ENCODE measurements at places on chromosomes 13 and 19.

GRCh38 chr13:22703601-22704209 is 477.1 kb upstream of the SGCG start:
- no peak for DNase-seq

GRCh38 chr19:40147693-40148347 is 43.4 kb upstream of the MAP3K10 start:
- DNase-seq, result peak; percentile 68

DNA sequence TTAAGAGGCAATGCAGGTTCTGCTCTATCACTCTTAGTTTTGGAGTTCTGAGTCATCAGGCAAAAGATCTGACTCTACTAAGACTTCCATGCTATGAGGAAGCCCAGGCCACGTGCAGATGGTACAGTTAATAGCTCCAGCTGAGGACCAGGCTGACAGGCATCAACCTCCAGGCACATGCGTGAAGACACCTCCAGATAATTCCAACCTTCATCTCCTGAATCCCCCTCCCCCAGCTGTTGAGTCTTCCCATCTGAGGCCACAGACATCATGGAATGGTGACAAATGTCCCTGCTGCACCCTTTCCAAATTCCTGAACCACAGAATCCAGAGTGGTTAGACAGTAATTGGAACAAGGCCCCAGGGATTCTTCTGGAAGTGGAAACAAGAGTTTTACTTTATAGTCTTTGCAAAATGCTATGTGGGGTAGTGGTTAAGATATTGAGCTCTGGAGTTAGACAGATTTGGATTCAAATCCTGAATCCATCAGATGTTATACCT is 183.8 kb downstream of the KLF5 start:
- no peak for DNase-seq

DNA sequence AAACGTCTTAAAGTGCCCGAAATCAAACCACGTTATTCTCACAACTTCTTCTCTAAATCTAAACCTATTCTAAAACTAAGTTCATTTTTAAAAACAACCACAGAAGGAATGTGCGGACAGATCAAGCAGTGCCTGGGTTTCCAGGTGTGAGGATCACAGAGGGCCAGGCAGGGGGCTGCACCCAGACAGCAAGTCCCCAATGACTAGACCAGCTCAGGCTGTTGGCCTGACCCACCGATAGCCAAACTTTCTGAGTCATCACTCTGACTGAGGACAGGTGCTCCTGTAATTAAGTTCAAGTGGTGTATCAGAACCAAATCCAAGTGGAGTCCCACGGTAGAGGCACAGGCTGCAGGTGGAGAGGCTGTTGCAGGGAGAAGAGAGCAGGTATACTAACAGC is 37.6 kb upstream of the EPHX3 start:
- no peak for DNase-seq
